ENCODE measurements at places on chromosomes 2 and 18.
A peak's percentile ranks its signal among the peaks of the same experiment; 100 is the strongest.

- DNase-seq, result no peak
These were observed 18.8 kb downstream of the PID1 start for GRCh38 chr2:229252280-229252679.

- DNase-seq, result peak; percentile 8
These were observed 479.4 kb upstream of the TCF4 start for GRCh38 chr18:56067214-56067894.

DNA sequence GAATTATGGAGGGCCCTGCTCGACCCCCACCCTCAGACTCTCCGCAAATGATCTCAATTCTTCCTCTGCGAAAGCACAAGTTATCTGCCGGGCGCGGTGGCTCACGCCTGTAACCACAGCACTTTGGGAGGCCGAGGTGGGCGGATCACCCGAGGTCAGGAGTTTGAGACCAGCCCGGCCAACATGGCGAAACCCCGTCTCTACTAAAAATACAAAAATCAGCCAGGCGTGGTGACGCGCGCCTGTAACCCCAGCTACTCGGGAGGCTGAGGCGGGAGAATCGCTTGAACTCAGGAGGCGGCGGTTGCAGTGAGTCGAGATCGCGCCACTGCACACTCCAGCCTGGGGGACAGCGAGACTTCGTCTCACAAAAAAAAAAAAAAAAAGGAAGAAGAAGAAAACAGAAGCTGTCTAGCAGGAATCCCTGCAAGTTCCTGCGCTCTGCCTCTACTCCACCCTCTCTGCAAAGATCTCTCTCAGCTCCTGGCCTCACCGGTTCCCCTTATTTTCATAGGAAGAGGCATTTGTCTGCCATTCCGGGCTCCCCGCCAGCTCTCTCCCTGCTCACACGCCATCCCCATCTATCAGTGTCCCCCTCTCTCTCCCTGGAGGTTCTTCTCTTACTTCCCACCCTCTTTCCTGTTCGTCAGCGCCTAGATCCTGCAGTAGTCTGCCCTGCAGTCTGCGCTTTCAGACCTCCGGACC lies 13.5 kb upstream of the COLEC12 start:
- DNase-seq, result no peak

- DNase-seq, result no peak
These were observed 183.1 kb upstream of the ARL4C start for GRCh38 chr2:234679741-234680687.

DNA sequence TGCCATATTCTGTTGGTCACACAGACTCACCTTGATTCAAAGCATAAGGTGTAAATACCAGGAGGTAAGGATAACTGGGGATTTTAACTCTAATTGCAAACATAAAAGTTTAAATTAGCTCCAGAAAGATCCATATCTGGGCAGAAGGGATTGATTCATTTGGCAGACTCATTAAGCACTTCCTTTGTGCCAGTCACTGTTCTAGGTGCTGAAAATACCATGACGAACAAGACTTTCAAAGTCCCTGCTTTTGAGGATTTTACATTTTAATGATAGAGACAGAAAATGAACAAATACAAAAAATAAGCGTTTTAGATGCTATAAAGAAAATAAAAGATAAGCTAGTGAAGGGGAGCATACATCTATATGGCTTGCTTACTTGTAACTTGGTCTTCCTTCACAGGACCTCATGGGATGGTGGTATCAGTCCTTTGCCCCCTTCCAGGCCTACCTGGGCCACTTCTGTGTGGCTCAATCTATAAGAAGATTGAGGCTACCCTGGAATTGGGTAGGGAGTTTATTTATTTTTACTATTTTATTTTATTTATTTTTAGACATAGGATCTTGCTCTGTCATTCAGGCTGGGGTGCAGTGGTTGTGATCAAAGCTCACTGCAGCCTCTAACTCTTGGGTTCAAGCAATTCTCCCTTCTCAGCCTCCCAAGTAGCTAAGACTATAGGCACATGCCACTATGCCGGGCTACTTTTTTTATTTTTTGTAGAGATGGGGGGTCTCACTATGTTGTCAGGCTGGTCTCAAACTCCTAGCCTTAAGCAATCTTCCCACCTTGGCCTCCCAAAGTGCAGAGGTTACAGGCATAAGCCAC lies 212.8 kb downstream of the MYCN start:
- DNase-seq, result no peak

GRCh38 chr2:62177392-62178049 lies 18.4 kb upstream of the B3GNT2 start:
- no peak for DNase-seq

DNA sequence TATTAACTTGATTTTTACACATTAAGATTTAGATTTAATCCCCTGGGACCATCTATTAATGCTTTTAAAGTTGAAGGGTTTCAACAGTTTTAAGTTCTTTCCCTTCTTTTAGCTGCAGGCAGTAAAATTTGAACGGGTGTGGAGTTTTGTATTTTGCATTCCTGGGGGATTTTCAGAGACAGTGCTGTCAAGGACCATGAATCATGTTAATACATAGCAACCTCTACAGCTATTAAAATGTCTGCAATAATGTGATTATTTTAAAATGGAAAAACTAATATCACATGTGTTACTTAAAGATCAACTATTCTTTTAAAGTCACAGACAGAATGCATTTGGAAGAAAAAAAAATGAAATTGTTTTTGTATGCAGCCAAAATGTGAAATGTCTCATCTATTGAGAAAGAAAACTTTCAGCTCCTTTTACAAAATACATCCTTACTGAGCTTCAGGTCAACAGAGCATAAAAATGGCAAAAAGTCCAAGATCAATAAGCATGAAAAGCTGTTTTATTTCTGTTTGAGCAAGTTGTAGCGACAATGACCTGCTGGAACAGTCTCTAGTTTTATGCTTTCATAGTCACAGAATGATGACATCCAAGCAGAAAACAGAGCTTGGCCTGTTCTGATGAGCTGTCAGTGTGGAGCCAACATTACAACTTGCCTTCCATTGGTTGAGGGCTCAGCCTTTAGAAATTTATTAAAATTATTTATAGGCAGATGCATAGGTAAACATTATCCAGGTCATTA lies 21.6 kb upstream of the ZNF521 start:
- DNase-seq, result no peak

DNA sequence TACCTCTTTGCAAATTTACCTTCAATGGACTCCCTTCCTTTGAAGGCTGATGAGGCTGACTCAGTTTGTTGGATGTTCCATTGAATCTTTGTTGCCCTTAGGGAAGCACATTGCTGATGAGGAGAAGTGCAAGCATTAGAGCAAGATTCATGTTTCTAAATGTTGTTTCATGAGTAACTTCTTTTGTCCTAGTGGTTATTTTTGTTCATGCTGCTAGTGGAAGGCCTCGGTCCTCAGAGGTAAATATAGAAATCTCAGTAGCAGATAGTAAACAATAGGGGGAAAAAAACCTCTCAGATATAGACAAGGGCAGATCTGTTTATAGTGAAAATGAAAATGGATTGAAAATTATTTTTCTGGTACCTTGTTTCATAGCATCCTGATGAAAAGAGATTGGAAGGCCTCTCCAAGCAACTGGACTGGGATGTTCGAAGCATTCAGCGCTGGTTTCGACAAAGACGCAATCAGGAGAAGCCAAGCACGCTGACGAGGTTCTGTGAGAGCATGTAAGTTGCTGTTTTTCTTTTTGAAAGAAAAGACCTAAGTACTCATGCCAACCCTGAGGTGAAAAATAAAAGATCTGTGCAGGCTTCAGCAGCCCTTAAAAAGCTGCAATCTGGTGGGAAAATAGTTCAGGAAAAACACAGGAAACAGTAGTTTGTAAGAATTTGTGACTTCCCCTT lies 104.9 kb downstream of the CERS6 start:
- no peak for DNase-seq

DNA sequence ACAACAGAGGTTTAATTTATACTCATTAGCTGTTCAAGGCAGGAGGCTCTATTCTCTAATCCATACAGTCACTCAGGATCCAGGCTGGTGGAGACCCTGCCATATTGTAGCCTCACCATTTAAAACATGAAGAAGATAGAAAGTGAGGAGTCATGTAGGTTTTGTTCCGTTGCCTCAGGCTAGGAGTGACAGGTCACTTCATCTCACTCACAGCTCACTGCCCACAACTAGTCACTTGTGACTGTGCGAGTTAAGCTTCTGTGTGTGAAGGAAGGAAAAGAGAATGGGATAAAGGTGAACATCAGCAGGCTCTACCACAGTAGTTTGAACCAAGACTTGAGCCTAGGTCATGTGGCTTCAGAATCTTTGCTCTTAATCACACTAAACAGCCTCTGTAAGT lies 9.0 kb upstream of the IGFBP2 start:
- no peak for DNase-seq

DNA sequence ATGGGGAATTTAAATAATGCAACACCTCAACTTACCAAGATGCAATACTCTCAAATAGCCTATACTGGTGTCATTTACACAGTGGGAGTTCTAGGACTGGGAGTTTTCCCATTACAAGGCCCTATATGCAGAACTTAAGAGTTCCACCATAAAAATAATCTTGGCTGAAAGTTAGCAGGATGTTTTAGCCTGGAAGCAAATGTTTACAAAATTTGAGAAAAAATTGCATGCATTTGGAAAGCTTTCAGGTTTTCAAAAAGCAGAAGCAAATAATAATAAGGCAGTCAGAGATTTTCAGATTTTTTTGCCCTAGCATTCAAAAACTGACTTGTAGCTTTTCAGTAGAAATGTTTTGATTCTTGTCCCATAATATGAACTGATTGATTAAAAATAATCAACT lies 397.3 kb downstream of the ARHGAP15 start:
- DNase-seq, result no peak

DNA sequence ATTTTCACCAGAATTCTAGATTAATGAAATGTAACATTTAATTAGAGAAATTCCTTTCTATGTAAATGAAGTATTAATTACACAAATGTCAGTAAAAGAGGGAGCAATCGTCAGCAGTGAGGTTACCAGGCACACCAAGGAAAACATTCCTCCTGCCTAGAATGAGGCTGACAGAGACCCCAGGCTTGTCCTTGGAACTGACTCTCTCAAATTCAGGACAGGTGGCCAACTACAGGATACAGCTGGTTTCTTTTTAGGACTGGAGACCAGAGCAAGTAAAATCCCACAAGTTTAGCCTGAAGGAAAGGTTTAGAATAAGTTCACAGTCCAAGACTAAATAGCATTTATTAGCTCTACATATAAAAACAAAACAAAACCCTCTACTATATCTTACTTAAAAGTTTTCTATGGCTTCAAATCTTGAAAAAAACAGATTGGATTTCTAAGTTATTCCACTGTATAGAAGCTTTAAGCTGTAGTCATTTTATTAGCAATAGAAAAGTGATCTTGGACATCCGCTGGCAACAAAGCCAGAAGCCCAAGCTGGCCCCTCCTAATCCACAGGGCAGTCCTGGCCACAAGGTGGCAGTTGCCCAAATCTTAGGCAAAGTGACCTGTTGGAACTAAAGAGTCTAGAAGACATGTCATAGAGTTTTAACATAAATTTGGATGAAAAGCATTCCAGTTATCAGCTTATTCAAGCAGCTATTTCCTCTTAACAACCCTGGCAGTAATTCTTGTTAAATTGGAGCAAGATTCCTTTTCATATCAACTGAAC lies 81.0 kb downstream of the SP3 start:
- no peak for DNase-seq

DNA sequence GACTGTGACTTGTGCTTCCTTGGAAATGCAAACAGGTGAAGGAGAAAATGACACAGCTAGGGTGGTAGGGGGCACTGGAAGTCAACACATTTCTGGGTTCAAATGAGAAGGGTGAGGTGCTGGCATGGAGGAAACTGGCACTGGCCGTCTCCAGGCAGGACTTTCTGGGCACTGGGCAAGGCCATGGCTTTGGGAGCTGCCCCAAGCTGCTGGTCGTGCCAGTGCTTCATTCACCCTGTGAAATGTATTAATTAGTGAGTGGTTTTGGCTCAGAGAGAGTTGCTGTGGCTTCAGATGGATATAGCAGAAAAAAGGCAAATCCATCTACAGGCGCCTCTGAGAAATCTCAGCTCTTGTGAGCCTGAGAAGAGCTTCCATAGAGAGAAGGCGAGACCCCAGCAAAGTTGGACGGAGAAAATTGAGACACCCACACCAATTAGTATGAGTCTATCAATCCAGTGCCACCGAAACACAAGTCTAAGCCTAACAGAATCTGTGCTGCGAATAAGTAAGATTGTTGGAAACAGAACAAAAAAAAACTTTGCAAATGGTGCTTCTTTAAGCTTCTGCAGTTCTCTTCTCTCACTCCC lies 202.1 kb upstream of the TNP1 start:
- no peak for DNase-seq

DNA sequence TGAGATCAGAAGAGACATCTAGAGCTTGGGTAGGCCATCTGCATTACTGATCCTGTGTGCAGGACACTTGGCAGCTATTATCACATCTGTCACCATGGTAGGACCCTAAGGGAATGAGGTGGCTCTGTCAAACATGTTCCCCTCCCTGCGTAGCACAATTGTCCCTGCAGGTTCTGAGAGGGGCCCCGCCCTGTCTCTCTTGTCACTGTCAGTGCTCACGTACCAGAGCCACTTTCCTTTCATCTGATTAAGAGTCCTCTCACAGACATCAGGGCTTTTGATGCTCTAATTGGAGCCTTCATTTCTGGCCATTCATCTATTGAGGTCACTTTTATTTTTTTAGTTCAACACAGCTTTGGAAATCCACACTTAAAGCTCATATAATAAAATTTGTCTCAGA lies 38.5 kb downstream of the NEB start:
- no peak for DNase-seq

DNA sequence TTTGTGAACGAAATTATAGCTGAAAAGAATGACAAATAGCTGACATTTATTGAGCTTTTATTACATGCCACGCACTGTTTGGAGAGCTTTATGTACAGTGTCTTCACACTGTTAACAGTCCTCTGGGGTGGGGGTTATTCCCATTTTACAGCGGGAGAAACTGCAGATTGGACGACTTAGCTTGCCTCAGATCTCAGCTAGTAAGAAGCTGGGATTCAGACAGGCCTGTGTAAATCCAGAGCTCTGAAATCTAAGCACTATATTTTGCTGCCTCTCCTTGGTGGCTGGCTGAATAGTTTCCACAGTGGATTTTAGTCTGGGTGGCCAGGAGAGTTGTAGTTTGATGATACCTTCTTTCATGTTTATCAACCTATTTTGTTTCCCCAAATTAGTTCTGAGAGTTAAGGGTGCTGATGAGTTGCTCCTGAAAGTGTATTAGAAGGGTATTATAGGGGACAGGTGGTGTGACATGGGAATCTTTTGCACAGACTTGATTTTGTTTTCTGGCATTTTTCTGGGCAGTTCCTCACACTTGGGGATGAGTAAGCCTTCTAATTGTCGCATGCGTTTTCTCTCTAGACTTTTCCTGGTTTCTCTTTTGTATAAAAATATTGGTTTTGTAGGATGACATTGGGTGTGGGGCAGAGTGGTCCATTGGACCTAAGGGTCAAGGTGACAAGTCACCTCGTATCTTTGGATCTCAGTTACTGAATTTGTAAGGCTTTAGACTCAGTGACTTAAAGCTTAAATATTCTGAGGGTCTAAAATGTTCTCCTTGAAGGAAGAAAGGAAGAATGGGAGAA lies 1.5 kb downstream of the ACSL3 start:
- no peak for DNase-seq

GRCh38 chr2:38533757-38534545 lies 68.8 kb downstream of the HNRNPLL start:
- no peak for DNase-seq

GRCh38 chr2:9191041-9191481 lies 15.6 kb upstream of the ASAP2 start:
- DNase-seq, result no peak

GRCh38 chr2:194545978-194546377 lies 1111.0 kb upstream of the SLC39A10 start:
- peak; percentile 38 for DNase-seq
